Stimulated activated CD8-positive, alpha-beta memory T cell treated with anti-CD3 and anti-CD28 coated beads, Interleukin-4, amount 100 ng/mL, for 24 hours (primary cell): ENCODE measurements at places on chromosomes 6 and 20.

DNA sequence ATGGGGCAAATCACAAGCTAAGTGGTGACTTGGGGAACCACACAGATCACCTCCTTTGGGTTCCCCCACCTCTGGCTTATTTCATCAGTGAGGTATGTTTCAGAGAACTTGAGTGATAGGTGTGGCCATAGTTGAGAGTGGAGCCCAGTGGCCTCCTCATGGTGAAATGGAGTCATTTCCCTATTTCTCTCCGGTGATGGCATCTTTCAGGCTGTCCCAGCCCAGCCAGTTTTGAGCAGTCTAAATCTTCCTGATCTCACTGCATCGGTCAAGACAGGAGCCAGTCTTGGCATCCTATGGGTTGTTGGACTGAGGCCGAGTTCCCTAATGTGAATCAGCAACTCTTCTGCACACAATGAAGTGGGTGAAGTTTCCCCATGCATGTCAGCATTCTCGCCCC is 132.4 kb downstream of the EYA2 start:
- no peak for DNase-seq

DNA sequence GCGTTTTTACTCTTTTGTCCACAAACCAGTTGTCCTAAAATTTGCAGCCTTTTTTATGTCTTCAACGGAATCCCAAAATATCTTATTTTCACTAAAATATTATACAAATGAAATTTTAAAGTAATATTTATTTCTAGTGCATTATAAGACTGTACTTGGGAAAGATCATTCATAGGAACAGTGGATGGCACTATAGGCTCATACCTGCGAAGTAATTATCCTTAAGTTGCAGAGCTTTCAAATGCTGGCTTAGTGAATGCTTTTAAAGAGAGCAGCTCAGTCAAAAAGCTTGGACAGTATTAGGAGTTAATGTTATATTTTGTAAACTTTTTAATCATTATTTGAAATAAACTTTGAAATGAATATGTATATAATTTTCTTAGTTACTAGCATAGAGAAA is 254.9 kb downstream of the CDKAL1 start:
- no peak for DNase-seq

- DNase-seq, result no peak
Observed at GRCh38 chr20:34904202-34904621, 27.8 kb downstream of the ACSS2 start.

GRCh38 chr6:31900917-31901414 is 920 bp downstream of the ZBTB12 start:
- no peak for DNase-seq

DNA sequence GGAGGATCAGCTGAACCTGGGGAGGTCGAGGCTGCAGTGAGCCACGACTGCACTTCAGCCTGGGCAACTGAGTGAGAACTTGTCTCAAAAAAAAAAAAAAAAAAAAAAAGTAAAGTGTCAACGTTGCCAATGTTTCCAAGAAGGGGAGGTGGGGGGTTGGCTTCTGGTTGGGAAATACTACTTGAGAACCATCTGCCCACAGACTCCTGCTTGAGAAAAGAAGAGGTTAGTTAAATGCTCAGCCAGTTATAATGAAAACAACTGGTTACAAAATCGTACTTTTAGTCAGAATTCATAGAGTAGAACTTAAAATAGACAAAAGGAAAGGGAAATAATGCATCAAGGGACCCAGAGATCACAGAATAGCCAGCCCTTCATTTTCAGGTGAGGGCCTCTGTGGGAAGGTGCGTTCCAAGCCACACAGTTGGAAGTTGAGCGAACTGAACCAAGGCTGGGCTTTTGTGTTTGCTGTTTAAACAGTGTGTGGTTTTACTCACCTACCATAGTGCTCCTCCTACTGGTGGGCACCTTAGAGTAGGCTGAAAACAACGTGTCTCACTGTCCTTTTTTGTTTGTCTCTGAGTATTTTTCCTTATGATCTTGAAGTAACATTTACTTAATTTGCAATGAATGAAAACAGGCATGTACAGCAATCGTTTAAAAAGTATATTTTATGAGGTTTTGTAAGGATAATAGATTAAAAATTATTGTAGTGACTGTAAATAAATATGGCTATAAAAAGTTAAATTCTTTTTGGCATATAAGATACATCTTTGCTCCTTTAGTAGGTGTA is 200.7 kb downstream of the BCAS1 start:
- DNase-seq, result peak; percentile 52

GRCh38 chr20:51528263-51529027 is 14.1 kb downstream of the NFATC2 start:
- peak; percentile 48 for DNase-seq

GRCh38 chr6:25354078-25354932 is 75.1 kb downstream of the CARMIL1 start:
- DNase-seq, result no peak

GRCh38 chr20:32110173-32110704 is 725 bp downstream of the TM9SF4 start:
- DNase-seq, result no peak

DNA sequence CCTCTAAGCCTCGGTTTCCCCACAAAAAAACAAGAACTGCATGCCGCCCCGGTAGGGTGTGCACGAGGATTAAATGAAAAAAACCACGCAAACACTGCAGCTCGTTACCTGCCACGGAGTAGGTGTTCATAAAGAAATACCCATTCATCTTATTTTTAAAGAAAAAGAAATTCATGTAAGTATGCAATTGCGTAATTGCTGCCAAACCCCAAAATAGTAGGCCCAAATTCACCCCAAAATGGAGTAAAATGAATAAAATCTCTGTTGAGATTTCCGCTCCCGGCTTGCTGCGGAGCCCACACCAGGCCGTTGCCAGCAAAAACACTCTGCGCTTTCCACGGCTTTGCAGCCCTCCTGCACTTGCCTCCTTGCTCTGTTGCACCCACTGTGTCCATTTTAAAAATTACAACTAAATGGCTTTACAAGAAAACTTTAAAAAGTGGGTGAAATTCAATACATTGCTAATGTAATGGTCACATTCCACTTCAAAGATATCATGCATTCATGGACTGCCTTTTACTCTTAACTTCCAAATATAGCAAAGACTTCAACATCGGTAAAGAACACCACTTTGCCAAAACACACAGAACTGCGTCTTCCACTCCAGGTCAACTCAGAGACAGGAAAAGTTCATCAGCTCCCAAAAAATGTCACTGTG is 125.0 kb downstream of the ZMYND8 start:
- DNase-seq, result no peak

- no peak for DNase-seq
Observed at GRCh38 chr6:158061709-158062461, 80.2 kb downstream of the SYNJ2 start.

DNA sequence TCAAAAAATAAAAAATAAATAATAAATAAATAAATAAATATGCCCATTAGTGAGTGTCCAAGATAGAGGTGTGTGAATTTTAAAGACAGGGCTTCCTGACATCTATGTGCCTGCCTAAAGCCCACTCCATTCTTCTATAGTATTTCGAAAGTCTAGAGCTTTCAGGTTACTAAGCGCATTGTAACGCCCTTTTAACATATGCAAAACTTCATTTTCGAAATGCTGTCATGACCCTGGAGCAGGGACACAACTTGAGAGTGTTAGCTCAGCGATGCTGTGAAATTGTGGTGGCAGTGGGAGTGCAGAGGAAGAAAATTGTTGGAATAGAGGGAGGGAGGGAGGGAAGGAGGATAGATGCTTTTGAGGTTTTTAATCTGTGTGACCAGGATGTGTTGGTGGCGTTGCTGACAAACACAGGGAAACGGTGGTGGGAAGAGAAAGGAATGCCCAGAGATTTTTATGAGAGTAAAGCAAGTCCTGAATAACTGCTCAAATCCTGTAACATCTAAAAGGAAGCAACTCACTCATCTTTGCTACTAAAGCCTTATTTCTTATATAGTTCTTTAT is 169.3 kb downstream of the ARID1B start:
- no peak for DNase-seq

- DNase-seq, result no peak
Observed at GRCh38 chr6:169456840-169457239, 203.2 kb upstream of the THBS2 start.

DNA sequence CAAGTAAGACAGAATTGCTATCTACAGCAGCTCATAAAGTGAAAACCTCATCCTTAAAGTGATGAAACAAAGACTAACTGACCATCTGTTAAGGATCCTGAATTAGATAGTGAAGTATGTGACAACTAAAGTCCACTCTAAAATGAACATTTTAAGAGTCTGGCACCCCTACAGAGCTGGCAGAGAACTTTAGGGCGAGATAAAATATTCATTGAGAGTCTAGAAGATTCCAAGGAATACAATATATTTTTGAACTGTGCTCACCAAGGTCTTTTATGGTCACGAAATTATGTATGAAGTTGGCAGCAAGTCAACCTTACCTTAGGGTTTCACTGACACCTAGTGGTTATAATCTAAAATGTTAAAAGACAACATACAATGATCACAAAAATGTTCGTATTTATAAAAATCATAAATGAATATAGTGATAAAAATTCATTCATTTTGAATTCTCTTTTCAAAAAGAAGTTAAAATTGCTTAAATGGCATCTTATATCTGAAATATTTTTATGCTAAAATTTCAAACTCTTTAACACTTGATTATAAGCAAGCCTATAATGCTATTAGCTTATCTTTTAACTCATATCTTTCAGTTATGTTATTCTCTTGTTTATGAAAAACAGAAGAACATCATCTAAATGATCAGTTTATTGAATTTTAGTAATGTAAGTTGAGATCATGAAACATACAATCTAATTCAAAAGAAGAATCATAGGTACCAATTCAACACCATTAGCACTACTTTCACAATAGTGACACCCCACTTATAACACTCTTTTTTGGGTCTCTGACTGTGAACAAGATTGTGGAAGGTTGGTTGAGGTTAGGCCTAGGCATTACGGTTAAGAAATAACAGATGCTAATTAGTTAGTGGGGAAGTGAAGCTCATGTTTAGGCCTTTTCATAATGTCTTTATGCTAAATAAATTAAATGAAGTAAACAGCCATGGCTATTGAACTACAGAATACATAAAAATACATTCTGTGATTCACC is 27.5 kb downstream of the RSPH3 start:
- no peak for DNase-seq

- no peak for DNase-seq
Observed at GRCh38 chr6:17334265-17334664, 53.1 kb downstream of the RBM24 start.

- no peak for DNase-seq
Observed at GRCh38 chr6:148324297-148324985, 18.2 kb upstream of the SASH1 start.

- DNase-seq, result no peak
Observed at GRCh38 chr20:24779131-24779530, 169.9 kb upstream of the CST7 start.

GRCh38 chr6:12602951-12603672 is 113.5 kb upstream of the PHACTR1 start:
- DNase-seq, result no peak

DNA sequence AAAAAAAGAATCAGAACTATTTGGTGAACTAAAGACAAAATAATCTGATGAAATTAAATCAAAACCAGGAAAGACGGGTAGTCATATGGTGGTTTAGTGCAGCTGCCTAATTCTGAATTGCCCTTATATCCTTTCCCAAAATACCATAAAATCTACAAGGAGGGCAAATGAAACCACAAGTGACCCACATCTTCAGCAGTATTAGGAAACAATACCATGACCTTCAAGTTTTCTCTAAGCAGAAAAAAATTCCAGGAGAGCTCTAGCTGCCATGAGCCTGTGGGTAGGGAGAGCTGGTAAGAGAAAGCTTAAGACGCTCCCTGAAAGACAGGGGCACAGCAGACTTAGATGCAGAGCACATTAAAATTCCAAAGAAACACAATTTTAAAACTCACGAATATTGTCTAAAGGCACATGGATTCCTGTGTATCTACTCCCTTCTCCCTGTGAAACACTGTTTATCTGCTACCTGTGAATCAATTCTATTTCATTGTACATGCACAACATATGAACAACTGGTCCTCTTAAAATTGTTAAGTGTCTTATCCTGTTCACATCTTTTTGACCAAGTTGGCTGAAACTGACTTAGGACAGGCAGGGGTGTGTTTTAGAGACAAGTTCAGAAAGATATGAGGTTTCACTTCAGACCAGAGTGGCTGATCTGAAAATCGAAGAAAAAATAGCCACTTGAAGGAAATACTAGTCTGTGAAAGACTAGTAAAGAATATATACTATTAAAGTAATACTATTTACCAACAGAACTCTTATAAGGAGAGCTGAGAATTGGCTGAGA is 153.6 kb upstream of the SHLD1 start:
- no peak for DNase-seq

- no peak for DNase-seq
Observed at GRCh38 chr6:79436241-79436640, 101.0 kb downstream of the LCA5 start.

DNA sequence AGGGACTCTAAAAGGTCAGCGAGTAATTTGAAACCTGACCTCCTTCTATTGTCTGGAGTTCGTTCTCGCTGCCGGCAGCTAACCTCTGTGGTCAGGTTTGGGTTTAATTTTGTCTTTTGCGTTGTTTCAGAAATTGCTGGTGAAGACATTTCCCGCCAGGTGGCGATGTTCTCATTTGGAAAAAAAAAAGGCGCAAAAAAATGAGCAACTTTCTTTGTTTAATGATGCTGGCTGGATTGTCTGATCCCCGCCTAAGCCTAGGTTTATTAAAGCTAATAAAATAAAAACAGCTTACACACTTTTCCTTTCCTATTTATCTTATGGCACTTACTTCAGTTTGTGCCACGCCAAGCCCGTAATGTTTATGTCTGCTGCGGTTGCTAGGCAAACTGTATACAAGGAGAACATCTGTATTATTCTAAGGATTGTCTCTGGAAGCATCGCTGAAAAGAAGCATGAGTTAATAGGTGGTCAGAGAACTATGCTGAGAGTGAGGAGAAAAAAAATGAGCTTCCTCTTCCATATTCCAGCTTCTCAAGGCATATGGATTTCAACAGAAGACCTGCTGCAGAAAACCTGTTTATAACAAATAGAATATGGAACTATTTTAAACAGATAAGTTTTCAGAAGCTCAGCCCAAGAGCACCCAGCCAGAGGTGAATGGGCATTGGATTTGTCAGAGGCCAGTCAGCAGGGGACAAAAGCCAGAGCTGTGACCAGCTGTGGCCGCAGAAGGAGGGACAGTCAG is 205.7 kb downstream of the DOK5 start:
- no peak for DNase-seq

DNA sequence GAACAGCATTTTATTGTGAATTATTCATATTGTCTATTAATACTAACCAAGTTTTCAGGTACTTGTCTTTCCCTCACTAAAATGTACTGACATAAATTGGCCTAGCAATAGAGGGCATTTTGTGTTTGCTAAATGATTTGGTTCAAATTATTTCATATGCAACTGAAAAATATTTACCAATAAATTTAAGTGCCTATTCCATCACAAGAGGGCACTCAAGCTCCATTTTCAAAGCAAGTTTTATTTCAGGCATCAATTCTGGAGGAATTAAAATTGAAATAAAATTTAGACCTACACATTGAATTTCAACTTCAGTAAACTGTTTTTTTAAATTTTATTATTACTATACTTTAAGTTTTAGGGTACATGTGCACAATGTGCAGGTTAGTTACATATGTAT is 114.3 kb upstream of the SYNCRIP start:
- no peak for DNase-seq

DNA sequence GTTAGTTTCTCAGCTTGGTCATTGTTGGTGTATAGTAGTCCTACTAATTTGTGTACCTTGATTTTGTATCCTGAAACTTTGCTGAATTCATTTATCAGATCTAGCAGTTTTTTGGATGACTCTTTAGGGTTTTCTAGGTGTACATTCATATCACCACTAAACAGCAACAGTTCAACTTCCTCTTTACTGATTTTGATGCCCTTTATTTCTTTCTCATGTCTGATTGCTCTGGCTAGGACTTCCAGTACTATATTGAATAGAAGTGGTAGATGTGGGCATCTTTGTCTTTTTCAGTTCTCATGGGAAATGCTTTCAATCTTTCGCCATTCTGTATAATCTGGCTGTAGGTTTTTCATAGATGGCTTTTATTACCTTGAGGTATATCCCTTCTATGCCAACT is 61.3 kb upstream of the HEY2 start:
- DNase-seq, result no peak
